ENCODE measurements at places on chromosomes 4 and X. TPM values are rescaled to one million over a fixed set of nuclear protein-coding genes. Genes with fewer than 3 reads are reported as not detected.

DNA sequence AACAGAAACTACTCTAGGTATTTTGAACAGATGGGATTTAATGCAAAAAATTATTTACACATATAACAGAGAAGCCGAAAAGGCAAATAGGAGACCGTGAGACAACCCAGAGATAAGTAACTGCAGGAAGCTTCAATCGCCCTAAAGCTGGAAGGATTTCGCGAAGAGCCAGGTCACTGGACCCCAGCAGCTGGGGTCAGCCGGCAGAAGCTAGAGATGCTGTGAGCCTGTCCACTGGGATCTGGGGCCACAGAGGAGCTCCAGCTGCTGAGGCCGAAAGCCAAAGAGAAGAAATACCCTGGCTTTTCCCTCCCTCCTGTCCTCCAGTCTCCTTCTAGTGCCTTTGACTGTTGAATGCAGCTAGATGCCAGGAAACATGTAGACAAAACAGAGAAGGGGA, 192.8 kb upstream of the BCOR start:
- H3K4me1 ChIP-seq: peaks cover 2% of the 10 kb centered on the region
- H3K27me3 ChIP-seq: no peaks in the 10 kb centered on the region
- H3K4me3 ChIP-seq: no peak overlapping the region
- H3K27ac ChIP-seq: peak overlapping the region; percentile 39
- no peaks in the 10 kb centered on the region for H3K36me3 ChIP-seq

- H3K27me3 ChIP-seq: no peaks in the 10 kb centered on the region
- H3K4me1 ChIP-seq: no peaks in the 10 kb centered on the region
- no peak overlapping the region for H3K4me3 ChIP-seq
- H3K36me3 ChIP-seq: no peaks in the 10 kb centered on the region
- no peak overlapping the region for H3K27ac ChIP-seq
- DNase-seq: no peak
Observed at GRCh38 chrX:57270980-57271379, 15.5 kb upstream of the FAAH2 start.

- peaks cover 7% of the 10 kb centered on the region for H3K4me1 ChIP-seq
- DNase-seq: no peak
- no peak overlapping the region for H3K4me3 ChIP-seq
- no peak overlapping the region for H3K27ac ChIP-seq
- H3K36me3 ChIP-seq: no peaks in the 10 kb centered on the region
Observed at GRCh38 chr4:139210486-139210885, 33.5 kb upstream of the ELF2 start.

DNA sequence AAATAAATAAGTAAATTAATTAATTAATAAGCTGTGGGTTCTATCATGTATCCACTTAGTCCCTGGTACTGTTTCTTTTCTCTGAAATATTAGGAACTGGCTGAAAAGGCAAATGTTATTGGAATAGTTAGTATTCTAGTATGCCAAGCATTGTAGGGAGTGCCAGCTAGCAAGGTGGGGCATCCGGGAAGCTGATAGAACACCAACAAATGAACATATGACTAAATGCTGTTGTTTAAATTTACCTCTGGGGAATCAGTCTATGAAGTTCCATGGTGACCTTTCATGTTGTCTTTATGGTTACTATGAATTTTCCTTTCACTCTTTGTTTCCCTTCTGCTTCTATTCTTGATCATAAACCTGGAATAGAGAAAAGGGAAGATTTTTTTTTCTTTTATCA, 32.7 kb downstream of the NUDT6 start:
- DNase-seq: no peak
- peaks cover under 1% of the 10 kb centered on the region for H3K4me1 ChIP-seq
- no peak overlapping the region for H3K27ac ChIP-seq
- no peak overlapping the region for H3K4me3 ChIP-seq
- no peaks in the 10 kb centered on the region for H3K36me3 ChIP-seq

GRCh38 chr4:70382691-70383181, at the start of gene SMR3B:
Gene SMR3B, plus strand, starts transcription at chr4:70383131. Its CDS starts 1,380 bp downstream, at chr4:70384511.
- H3K36me3 ChIP-seq: no peaks in the 10 kb centered on the region
- no peaks in the 10 kb centered on the region for H3K27me3 ChIP-seq
- H3K4me3 ChIP-seq: no peak within 1 kb of the TSS
- no peak for DNase-seq
- H3K4me1 ChIP-seq: no peaks in the 10 kb centered on the region
- H3K27ac ChIP-seq: no peak within 1 kb of the TSS

DNA sequence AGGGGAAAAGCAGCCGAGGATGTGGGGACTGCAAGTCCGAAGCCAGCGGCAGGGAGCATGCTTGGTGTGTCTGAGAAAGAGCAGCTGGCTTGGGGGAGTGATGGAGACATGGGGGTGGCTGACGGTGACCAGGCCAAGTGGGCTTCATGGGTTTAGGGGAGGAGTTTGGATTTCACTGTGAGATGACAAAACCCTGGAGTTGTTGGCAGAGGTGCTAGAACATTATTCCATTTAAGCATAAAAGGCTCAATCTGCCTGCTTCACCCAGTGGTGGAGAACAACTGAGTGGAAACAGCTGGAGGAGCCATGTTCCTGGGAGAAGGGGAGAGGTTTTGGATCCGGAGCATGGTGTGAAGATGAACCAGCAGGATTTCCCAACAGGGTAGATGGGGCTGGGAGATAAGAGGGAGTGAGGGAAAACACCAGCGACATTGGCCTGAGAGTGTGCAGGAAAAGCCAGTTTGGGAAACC, 318.0 kb upstream of the TAPT1 start:
- H3K27me3 ChIP-seq: no peaks in the 10 kb centered on the region
- H3K36me3 ChIP-seq: peaks cover 5% of the 10 kb centered on the region
- H3K4me3 ChIP-seq: no peak overlapping the region
- H3K27ac ChIP-seq: no peak overlapping the region
- H3K4me1 ChIP-seq: no peaks in the 10 kb centered on the region

DNA sequence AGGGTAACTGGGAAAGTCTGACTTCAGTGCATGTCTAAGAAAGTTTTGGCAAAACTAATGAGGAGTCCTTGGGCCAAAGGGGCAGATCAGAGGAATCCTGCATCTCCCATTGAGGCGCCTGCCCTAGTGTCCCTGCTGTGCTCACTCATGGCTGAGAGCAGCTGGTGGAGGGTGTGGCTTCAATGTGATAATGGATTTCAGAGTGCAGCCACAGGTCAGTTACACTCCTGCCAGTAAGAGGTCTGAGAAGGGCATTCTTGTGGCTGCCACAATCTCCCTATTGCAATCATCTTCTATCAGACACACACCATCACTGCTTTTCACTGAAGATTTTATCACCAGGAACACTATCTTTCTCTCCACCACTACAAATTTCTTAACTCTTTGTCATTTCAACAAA, 457.1 kb downstream of the MID1IP1 start:
- peak; percentile 29 for DNase-seq
- H3K27ac ChIP-seq: no peak overlapping the region
- peaks cover 1% of the 10 kb centered on the region for H3K4me1 ChIP-seq

DNA sequence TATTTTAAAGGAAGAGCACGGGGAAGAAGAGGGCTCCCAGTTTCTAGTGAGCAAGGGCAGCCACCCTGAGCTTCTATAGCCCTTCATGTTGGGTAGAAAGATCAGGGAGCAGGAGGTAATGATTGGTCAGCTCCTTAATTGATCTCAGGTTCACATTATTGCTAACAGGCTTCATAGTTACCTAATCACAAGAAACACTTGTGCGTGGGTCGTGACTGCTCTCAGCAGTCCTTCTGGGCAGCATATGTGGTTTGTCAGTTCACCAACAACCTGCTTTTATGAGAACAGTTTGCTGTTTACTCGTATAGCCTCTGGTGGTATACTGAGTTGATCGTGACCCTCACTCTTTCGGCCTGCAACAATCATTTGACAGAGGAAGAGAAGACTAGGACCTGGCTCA, 4.7 kb upstream of the DOK7 start:
- H3K4me1 ChIP-seq: no peaks in the 10 kb centered on the region
- H3K4me3 ChIP-seq: no peak overlapping the region
- DNase-seq: no peak
- H3K36me3 ChIP-seq: peaks cover 32% of the 10 kb centered on the region
- peaks cover 3% of the 10 kb centered on the region for H3K27me3 ChIP-seq
- H3K27ac ChIP-seq: no peak overlapping the region

GRCh38 chrX:45063319-45064095, 137.2 kb downstream of the DIPK2B start:
- H3K36me3 ChIP-seq: no peaks in the 10 kb centered on the region
- no peak for DNase-seq
- H3K4me3 ChIP-seq: no peak overlapping the region
- H3K4me1 ChIP-seq: no peaks in the 10 kb centered on the region

GRCh38 chrX:67295924-67296323, 247.9 kb upstream of the AR start:
- no peaks in the 10 kb centered on the region for H3K36me3 ChIP-seq
- no peaks in the 10 kb centered on the region for H3K4me1 ChIP-seq
- H3K27me3 ChIP-seq: no peaks in the 10 kb centered on the region
- no peak overlapping the region for H3K4me3 ChIP-seq
- DNase-seq: no peak

DNA sequence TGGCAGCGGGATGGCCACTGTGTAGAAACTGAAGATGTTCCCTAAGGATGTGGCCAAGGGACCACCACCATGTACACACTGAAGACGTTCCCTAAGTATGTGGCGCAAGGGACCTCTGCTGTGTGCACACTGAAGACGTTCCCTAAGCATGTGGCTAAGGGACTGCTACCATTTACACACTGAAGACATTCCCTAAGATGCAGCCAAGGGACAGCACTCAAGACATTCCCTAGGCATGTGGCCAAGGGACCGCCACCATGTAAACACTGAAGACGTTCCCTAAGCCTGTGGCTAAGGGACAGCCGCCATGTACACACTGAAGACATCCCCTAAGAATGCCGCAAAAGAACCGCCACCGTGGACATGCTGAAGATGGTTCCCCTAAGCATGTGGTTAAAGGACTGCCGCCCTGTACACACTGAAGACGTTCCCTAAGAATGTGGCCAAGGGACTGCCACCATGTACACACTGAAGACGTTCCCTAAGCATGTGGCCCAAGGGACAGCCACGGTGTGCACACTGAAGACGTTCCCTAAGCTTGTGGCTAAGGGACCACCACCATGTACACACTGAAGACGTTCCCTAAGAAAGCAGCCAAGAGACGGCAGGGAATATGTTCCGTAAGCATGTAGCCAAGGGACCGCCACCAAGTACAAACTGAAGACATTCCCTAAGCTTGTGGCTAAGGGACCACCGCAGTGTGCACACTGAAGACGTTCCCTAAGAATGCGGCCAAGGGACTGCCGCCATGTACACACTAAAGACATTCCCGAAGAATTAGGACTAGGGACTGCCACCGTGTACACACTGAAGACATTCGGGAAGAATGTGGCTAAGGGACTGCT, 43.3 kb downstream of the DHRSX start:
- H3K4me1 ChIP-seq: no peaks in the 10 kb centered on the region
- no peak for DNase-seq
- H3K27ac ChIP-seq: no peak overlapping the region
- no peak overlapping the region for H3K4me3 ChIP-seq

- peaks cover 11% of the 10 kb centered on the region for H3K36me3 ChIP-seq
- no peak overlapping the region for H3K27ac ChIP-seq
- H3K27me3 ChIP-seq: no peaks in the 10 kb centered on the region
Observed at GRCh38 chr4:88022289-88022688, 14.9 kb downstream of the PKD2 start.

DNA sequence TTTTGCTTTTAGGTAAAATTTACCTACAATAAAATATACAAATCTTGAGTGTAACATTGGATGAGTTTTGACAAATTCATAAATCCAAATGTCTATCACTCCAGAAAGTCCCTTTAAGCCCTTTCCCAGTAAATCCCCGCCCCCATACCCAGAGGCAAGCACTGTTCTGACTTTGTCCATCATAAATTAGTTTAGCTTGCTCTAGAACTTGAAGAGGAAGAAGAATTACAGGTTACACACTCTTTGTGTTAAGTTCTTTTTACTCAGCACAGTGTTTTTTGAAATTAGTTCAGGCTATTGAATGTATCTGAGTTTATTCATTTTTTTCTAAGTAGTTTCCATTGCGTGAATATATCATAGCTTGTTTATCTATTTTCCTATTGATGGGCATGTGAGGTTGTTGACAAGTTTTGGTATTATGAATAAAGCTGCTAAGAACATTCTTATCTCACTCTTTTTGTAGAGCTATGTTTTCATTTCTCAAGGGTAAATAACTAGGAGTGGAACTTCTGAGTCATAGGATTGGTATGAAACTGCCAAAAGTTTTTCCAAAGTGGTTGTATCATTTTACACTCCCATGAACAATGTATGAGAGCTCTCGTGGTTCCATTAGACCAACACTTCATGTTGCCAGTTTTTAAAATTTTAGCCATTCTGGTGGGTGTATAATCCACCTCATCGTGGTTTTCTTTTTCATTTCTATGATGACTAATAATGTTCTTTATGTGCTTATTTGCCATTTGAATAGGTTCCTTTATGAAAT, 22.4 kb upstream of the HPSE start:
- no peaks in the 10 kb centered on the region for H3K27me3 ChIP-seq
- H3K4me3 ChIP-seq: no peak overlapping the region
- no peaks in the 10 kb centered on the region for H3K4me1 ChIP-seq
- no peak overlapping the region for H3K27ac ChIP-seq
- DNase-seq: no peak

- no peak overlapping the region for H3K27ac ChIP-seq
- H3K27me3 ChIP-seq: no peaks in the 10 kb centered on the region
- H3K36me3 ChIP-seq: no peaks in the 10 kb centered on the region
- no peaks in the 10 kb centered on the region for H3K4me1 ChIP-seq
Observed at GRCh38 chr4:37490391-37491347, 195.5 kb downstream of the RELL1 start.

- H3K27ac ChIP-seq: no peak overlapping the region
- H3K4me1 ChIP-seq: no peaks in the 10 kb centered on the region
- H3K27me3 ChIP-seq: no peaks in the 10 kb centered on the region
- H3K4me3 ChIP-seq: no peak overlapping the region
- no peaks in the 10 kb centered on the region for H3K36me3 ChIP-seq
- no peak for DNase-seq
Observed at GRCh38 chr4:112082954-112083586, 62.2 kb upstream of the FAM241A start.

FAM9B gene
- not detected for total RNA-seq

UNC5C gene
- total RNA-seq: 41.2 TPM

SPATA18 gene
- 3.9 TPM for total RNA-seq

TIGD4 gene
- 0.83 TPM for total RNA-seq

VSIG4 gene
- not detected for total RNA-seq

MAOA gene
- 2.7 TPM for total RNA-seq

Data from glutamatergic neuron (in vitro differentiated cells).